Renal cortical epithelial cell (primary cell): ENCODE measurements at places on chromosomes 7 and 10. TPM values are rescaled to one million over a fixed set of nuclear protein-coding genes. Genes with fewer than 3 reads are reported as not detected.

Gene GHITM
- 215 and 338 TPM in 2 replicates for total RNA-seq

Gene NFE2L3
- total RNA-seq = 49.2 and 94.1 TPM in 2 replicates

Gene BUD31
- total RNA-seq = 77.7 and 128 TPM in 2 replicates

Gene CAMK1D
- 0.69 and 1.5 TPM in 2 replicates for total RNA-seq

Gene LAMB1
- total RNA-seq = 188 and 329 TPM in 2 replicates

Gene SPRN
- 0.17 and 0.35 TPM in 2 replicates for total RNA-seq

Gene CRHR2
- not detected in 2 replicates for total RNA-seq

Gene MOGAT3
- total RNA-seq = not detected in 2 replicates

Gene MARVELD1
- total RNA-seq = 17.5 and 19.3 TPM in 2 replicates

Gene SPDYE2
- 0.10 TPM in 1 of 2 replicates, not detected in the other for total RNA-seq

Gene SSC4D
- 7.1 and 34.5 TPM in 2 replicates for total RNA-seq

Gene OR6B1
- not detected in 2 replicates for total RNA-seq

DNA sequence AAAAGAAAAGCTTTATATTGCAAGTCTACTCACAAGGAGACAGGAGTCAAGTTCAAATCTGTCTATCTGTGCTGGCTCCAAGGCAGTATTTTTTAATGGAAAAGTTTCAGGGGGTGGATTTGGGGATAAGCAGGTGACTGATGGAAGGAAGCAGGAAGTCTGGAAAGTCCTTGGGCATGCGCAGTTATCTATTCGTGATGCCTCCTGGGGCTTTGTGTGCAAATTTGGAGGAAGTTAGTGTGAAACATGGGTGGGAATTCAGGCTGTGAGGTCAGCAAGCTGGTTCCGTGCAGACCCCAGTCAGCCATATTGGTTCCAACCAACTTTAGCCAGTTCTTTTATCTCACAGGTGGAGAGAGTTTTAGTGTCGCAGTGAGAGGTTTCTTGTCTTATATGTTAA, 140.0 kb downstream of the FRMD4A start:
- DNase-seq = no peak

DNA sequence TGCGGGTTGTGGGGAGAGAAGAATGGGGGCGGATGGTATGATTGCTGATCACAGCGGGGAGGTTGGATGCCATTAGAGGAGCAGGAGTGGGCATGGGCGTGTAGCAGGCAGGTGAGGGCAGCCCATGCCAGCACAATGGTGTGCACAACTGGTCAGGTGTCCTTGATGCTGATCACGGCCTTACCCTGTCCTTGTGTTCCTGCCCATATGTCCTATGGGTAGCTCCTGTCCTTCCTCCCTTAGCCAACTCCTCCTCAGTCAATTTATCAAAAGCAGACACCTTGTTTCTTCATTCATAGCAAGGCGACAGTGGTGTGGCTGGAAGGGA, 30.7 kb downstream of the WDR86 start:
- DNase-seq = no peak

DNA sequence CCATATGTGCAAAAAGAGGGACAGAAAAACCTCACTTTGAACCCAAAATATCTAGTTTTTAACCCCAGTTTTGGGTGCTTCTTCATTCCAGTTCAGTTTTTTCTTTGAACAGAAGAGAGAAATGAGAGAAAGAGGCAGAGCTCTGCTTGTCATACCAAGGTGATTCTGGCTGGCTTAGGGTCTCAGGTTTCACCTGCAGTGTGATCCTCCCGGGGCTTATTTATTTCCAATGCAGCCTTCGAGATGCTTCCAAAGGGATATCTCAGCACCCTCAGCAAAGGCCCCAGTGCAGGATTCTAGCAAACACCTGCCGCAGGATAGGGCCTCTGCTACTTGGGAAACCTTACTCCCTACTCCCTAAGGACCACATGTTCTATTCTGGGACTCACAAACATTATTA, 131.3 kb downstream of the WDR11 start:
- DNase-seq = no peak

GRCh38 chr10:110208614-110209453, 1.4 kb downstream of the MXI1 start:
- DNase-seq = peak; percentile 29

GRCh38 chr7:157044147-157044687, 33.8 kb upstream of the MNX1 start:
- no peak for DNase-seq

GRCh38 chr7:106082087-106082854, 29.8 kb downstream of the SYPL1 start:
- no peak for DNase-seq

- peak; percentile 19 for DNase-seq
Measured at GRCh38 chr7:90563286-90563685, 32.8 kb upstream of the CDK14 start.

DNA sequence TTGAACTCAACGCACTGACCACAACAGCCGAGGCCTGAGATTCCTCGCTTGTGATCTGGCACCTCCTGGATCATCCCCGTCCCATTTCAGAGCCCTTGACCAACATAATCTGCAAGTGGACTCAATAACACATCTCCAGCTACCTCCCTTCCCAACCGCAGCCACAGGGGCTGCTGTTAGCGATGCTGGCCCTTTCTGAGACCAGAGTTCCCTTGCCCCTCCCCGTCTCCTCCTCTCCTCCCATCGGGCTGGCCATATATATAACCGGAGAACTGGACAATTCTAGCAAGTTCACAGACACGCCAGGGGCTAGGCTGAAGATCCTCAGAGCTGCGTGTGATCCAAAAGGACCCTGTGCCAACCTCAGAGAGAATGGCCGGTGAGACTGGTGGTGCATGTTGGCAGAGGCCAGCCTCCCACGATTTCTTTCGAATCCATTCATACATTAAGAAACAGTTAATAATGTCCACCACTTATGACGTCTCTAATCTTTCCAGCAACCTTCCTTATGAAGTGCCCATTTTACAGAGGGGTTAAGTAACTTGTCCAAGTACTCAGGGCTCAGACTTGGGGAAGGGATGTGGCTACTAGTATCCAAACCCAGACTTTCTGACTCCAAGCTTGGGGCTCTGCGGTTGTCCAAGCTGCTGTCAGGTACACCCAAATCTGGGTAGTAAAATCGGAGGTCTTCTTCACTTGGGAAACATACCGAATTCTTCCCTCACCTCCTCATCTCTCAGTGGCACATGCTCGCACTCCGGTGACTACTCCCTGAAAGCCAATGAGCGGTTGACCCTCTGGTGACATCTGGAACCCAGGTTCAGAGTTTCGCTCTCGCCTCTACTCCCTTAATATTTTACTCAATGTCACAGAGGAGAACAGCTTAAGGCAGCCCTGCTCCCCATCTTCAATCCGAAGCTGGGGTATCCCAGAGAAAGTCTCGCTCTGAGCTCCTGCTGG, 11.2 kb upstream of the FEZF1 start:
- DNase-seq = no peak

DNA sequence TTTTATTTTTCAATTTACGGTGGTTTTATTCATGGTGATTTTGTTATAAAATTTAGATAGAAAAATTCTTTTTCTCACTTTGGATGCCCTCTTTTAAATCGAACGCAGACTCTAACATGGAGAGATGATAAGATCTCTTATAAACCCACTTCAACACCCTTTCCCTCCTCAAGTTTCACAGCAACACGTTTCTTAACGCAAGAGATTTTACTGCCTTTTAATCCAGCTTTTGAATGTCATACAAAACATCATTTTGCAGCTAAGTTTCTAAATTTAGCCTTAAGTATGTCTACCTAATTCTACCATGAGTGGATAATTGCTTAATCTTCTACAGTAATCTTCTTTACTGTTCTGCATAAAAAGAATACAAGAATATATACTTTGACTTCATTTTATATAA, 70.0 kb downstream of the SEMA3C start:
- no peak for DNase-seq

DNA sequence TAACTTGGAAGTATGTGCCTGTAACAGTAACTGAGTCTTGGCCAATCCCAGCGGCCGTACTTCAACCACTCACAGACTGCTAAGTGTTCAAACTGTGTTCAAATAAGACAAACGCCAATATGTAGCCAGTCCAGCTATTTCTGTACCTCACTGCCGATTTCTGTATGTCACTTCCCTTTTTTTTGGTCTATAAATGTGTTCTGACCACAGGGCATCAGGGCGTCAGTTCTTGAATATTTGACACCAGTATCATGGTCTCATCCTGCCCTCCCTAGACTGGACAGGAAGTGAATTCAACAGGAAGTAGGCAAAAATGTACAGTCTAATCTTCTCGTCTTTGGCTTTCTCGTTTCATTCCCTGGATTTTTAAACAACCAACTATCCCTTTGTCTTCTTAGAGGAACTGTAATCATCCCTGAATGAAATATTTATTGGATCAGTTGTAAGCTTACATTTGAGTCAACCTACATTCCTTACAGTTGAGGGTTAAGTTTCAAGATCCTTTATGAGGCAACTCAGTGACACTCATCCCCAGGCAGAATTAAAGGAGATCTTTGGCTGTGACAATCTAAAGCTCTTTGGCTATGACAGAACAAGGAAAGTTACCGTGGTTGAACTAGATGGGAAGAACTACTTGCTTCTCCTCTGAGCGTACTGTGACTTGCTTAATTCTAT, 232.7 kb downstream of the NSUN6 start:
- no peak for DNase-seq

DNA sequence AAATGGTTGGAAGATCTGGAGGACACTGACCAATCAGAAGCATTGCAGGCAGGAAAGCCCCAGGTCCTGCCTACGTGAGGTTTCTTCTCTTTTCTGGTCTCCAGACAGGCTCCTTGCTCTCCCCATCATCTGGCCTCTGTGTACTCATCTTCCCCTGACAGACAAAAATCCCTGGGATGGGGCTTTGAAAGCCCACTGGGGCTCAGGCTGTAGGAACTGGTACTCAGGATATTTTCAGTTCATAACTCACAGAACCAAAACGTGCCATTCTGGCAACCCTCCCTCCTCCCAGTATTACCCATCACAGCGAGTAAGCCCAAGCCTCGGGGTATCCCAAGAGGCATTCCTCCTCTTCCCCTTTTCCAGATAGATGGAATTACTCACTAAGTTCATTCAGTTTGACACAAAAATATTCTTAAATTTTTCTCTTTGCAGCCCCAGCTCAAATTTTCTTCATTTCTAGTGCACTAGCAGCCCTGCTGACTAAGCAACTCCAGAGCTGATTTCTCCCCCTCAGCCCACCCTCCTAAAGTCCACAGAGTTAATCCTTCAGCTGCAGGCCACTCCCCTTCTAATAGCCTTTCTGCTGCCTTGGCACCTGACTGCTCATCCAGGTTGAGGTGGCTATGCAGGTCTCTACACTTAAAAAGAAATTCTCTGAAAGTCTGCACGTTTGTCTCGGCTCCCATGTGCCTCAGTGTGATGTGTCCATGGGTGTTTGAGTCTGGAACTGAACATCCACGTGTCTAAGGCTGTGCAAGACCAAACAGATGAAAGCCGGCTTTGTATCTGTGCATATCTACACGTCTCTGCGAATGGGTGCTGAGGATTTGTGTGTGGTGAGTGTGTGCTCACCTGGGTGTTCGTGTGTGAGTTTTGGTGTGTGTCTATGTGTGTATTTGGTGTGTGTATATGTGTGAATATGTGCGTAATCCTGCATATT, 331.4 kb downstream of the CCSER2 start:
- DNase-seq = no peak

DNA sequence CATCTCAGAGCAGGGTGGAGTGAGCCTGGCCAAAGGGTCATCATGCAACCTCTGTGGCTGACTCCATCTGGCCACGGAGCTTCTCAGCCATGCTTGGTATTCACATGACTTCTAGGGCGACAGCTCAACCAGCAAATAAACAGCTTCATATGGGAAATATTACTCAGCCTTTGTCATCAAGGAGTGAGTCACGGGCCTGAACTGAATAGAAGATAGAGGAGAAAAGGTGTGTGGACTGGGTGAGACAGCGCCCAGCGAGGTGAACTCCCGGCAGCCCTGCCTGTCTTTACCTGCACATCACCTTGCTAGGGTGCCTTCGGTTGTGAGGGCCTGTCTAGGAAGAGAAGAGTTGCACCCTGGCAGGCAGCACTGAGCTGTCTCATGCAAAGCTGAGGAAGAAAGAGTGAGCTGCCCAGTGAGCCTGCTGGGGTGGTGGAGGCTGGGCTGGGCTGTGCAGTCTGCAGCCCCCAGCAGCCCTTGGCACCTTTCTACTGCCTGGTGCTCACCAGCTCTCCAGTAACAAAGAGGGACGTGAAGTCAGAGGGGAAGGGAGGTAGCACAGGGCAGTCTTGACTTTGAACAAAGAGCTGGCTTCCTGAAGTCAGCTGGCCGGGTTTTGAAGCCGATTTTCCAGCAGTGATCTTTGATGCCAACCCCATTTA, 114.2 kb downstream of the EGFR start:
- DNase-seq = peak; percentile 99

- DNase-seq = no peak
Measured at GRCh38 chr10:89463846-89464537, 49.6 kb downstream of the IFIT5 start.

GRCh38 chr10:843703-844102, 87.8 kb downstream of the LARP4B start:
- DNase-seq = no peak

DNA sequence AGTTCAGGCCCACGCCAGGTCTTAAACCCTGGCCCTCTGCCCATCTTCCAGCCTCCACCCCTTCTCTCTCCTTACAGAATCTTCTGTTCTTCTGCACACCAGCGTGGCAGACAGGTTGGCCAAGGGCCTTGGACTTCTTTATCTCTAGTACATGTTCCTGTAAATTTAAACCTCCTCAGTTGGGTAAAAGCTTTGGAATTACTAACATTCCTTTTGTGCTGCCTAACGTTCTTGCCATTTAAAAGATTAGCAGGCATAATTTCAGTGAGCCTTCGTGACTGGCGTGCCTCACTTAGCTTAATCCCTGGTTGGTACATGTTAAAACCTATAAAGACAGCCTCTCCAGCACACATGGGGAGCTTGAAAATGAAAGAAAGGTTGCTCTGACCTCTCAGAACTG, 192.2 kb downstream of the CUX1 start:
- DNase-seq = no peak
